ENCODE measurements at places on chromosomes 5 and 9.
A peak's percentile ranks its signal among the peaks of the same experiment; 100 is the strongest.

DNA sequence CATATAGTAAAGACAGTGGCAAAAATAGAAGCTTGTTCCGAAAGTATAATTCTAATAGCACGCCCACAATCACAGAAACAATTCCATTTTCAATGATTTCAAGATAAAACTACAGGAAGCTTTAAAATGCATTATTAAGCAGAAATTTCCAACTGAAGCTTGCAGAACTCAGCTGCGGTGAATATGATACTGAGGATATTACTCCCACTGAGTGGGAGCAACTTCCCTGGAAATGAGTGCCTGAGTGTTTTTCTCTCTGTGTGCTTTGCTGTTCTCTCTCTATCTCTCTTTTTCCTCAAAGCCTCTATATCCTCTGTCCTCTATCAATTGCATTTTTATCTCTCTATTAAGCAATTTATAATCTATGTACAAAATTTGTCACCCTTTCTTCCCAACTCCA lies 187.5 kb upstream of the PRDM9 start:
- no peak for DNase-seq

GRCh38 chr9:112809906-112810305 lies 59.3 kb downstream of the SNX30 start:
- DNase-seq, result no peak

DNA sequence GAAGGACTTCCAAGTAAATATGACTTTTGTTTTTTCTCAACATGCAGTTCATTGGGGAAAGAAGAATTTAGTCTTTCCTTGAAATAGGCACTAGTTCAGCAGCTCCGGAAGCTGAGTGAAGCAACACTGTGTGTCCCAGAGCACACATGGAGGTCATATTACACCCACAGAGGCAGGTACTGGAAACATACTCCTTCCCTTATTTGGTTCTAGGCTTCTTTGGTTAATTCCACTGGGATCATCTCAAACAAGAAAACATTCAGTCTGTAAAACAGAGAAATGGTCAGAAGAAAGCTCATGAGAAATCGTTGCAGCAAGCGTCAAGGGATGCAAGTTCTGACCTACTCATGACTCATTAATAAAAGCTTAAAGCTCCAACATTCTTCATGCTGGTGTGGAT lies 175.1 kb upstream of the PCSK5 start:
- DNase-seq, result no peak

DNA sequence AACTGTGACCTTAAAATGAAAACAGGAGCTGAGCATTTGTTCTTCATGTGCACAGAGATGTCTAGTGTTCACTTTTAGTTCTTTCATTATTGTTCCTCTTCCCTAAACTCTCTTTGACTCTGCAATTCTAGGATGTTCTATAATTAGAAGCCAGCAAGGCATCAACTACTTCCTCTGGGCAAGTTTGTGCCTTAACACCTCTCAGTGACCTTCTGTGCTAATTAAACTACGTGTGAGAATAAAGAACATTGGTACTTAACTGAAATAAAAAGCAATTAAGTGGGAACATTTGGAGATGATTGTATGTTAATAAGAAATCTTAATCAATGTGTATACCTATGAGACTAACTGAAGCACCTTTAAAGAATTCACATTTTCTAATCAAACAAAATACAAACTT lies 242.8 kb downstream of the RASEF start:
- no peak for DNase-seq

- no peak for DNase-seq
Measured at GRCh38 chr5:25439025-25439424, 794.2 kb upstream of the CDH10 start.

DNA sequence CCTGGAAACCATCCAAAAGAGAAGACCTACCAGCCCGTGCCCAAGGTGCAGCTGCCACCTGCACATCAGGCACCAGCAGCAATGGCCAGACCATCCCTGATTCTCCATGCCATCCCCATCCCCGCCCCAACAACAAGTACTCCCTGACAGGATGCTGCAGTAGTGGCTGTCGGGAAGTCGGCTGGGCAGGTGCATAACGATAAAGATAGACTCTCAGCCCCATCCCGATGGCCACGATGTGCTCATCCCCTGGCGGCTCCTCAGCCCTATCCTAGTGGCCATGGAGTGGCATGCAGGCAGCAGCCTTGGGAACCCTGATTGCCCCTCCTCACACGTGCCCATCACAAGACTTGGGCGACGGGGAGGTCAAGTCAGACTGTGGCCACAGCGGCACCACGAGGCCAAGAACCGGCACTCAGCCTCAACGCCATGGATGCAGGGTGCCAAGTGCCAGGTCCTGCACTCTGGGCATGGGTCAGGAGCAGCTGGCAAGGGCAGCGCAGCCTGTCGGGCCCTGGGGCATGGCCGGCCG lies 368.8 kb upstream of the SPATA31A5 start:
- no peak for DNase-seq

DNA sequence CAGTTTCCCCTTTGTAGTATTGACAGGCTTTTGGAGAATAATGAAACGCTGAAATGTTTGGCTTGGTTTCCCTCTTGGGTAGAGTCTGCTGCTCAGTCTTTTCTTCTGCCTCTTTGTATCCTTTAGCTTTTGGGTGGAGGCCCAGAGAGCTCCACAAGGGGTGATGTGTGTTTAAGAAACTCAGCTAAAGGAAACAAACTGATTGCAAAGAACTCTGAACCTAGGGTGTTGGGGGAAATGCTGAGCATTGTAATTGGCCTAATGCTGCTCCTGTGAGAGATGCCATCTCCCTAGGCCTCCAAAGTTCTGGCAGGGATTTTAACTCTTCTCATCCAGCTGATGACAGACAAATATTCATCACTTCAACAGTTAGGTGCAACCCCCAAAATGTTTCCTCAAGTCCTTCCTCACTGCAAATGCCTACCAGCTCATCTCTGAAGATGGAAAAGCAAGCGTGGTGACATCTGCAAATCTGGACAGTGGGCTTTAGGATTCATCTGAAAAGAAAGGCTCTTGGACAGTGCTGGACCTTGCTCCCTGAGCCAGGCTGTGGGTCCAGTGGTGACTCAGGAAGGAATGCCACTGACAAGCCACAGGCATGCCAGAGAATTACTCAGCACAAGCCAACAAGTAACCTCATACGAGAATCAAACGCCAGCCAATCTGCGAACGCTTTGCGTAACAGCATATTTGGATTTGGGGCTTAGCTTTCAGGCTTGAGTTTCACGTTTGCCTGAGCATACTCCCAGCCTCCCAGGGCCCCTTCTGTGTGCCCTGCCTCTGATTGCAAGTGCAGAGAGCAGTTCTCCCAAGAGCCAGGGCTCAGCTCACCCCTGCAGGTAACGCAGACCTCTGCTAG lies 30.5 kb upstream of the ZSWIM6 start:
- DNase-seq, result no peak

- DNase-seq, result no peak
Measured at GRCh38 chr9:136056546-136057235, 38.4 kb downstream of the NACC2 start.

- no peak for DNase-seq
Measured at GRCh38 chr9:132487980-132488535, 78.0 kb downstream of the CFAP77 start.

- peak; percentile 95 for DNase-seq
Measured at GRCh38 chr5:60722416-60722815, 22.4 kb upstream of the DEPDC1B start.

- DNase-seq, result peak; percentile 99
Measured at GRCh38 chr9:14326264-14326826, 12.4 kb upstream of the NFIB start.
